ENCODE measurements at places on chromosomes 2 and 18.

GRCh38 chr2:168090366-168091135, 156.8 kb downstream of the STK39 start:
- no peak for DNase-seq

- DNase-seq: no peak
These were observed 108.6 kb upstream of the FZD7 start for GRCh38 chr2:201925056-201925455.

DNA sequence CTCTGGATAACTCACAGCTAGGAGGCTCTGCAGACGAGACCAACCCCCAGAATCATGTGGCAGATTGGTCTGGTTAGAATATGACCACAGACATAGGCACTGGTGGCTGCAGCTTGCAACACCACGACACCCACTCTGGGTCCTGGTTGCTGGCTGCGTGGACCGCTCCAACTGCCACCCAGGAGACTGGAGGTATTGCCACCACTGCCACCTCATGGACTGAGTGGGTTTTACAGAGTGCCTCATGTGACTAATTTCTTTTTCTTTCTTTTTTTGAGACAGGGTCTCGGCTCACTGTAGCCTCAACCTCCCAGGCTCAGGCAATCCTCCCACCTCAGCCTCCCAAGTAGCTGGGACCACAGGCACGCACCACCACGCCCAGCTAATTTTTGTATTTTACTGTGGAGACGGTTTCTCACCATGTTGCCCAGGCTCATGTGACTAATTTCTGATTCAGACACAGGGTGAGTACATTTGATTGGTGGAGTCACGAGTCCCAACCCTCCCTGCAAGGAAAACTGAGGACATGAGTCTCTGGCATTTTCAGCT, 29.9 kb upstream of the NT5DC4 start:
- peak; percentile 89 for DNase-seq

DNA sequence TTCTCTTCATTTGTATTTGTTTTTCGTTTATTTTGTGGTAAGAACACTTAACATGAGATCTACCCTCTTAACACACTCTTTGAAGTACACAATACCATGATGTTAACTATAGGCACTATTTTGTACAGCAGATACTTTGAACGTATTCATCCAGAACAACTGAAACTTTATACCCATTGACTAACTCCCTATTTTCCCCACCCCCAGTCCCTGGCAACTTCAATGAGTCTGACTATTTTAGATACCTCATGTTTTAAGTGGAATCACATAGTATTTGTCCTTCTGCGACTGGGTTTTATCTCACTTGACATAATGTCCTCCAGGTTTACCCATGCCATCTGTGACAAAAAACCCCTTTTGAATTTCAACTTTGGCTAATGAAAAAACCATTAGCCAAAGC, 356.3 kb upstream of the CDH20 start:
- no peak for DNase-seq

DNA sequence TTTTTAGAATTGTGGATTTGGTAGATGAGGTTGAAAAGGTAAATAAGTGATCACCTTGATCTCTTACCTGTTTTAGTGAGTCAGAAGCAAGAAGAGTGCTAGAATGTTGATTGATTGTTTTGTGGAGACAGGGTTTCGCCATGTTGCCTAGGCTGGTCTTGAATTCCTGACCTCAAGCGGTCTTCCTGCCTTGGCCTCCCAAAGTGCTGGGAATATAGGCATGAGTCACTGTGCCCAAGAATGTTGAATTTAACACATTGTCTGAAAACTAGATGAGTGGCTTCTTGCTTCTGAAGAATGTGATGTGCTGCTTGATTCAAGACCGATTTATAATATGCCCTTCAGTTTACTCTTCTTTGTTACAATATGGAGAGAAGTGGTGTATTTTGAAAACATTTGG, 121.3 kb downstream of the FMNL2 start:
- no peak for DNase-seq

GRCh38 chr2:38716185-38716584, 35.0 kb downstream of the SRSF7 start:
- no peak for DNase-seq

GRCh38 chr2:148023861-148024260, 3.0 kb downstream of the MBD5 start:
- DNase-seq: peak; percentile 26

GRCh38 chr2:70473101-70473722, 80.4 kb downstream of the TGFA start:
- DNase-seq: no peak

DNA sequence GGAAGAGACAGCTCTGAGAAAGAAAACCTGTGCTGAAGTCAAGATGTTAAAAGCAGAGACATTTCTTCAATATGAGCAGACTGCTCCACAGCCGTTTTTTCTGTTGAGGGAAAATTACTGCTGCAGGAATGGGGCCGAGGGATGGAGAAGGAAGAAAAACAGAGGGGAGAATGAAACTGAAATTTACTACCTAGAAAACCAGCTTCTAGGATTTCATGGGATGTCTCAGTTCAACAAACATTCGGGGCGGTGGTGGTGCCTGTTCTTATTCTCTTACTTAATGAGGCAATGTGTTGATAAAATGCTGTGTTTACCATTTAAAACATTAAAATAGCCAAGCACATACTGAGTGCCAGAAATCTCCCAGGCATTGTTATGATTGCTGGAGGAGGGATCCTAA, 557.1 kb upstream of the MEX3C start:
- no peak for DNase-seq

- no peak for DNase-seq
These were observed 186.3 kb downstream of the HAUS1 start for GRCh38 chr18:46290440-46291020.

DNA sequence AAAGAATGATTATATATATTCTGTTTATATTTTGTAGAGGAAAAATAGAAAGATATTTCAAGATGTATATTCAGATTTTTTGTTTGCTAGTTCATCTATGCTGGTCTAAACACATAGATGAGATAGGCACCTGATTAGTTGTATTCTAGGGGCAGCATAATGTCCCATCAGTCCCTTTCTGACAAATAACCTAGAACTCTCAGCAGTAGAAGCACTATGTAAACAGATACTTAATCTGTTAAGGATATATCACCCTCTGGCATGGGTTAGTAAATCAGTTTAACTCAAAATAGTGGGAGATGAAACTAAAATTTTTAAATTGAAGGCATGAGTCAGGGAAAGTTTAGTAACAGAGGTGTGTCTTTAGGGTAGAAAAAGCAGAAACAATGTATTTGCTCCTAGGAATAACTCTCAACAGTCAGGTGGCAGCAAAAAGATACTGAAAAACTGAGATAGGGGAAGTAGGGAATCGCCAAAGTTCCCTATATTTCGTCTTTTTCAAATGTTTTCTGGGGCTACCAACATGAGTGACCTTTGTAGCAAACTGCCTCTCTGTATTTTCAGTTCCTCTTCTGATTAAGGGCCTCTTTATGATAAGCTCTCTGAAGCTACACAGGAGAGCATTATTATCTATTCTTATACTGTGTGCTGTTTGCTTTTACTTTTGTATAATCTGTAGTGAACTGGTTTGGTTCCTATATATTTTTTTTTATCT, 5.7 kb downstream of the PPP1R1C start:
- DNase-seq: peak; percentile 23

- peak; percentile 73 for DNase-seq
These were observed 70.0 kb upstream of the ATP5MC3 start for GRCh38 chr2:175251425-175252041.

DNA sequence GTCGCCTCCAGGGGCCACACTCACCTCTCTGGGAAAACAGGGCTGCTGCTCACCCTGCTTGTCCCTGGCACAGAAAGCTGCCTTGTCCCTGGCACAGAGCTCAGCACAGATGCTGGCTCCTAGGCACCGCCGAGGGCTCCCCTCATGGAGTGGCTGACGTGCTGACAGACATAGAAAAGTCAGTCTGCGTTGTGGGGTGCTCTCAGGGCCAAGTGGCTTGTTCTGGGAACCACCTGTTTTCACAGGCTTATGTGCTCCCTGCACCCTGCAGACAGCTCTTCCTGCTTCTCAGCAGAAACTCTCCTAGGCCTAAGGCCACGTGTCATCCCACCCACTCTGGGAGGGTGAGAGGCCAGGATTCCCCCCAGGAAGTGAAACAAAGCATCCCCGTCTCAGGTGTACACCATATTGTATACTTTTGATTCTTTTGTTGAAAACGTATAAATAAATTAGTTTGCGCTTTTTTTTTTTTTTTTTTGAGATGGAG, 84.7 kb upstream of the TMEM200C start:
- DNase-seq: no peak

DNA sequence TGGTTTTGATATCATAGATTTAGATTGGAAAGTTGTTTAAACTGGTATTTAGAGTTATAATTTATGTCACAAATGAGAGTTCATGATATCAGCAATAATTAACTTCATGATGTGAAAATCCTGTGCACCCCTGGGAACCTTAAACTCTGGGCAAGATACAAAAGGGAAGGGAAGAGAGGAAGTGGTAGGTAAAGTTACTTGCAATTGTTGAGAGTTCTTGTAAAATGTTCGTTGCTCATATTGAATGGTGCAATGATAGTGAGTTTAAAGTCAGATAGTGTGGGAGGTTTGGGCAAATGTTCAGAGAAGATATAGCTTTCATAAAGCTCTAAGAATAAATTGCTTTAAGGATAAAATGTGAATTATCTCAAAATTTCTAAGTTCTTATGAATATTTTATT, 75.4 kb downstream of the SP110 start:
- DNase-seq: no peak

DNA sequence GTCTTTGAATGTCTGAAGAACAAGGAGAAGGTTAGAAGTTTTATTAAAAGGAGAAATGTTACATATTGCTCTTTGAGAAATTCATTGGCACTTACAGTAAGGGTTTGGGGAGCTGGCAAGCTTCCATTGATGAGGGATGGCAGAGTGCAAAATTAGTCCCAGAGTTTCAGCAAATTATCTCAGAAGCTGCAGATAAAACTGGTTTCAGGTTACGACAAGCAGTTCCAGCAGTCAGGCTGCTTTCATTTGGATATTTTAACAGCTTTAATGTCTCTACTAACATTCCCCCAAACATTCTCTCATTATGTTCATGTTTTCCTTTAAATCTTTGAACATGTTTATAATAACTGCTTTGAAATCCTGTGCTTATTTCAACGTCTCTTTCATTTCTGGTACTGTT, 153.1 kb downstream of the TTC27 start:
- DNase-seq: no peak

GRCh38 chr2:152240559-152241231, 65.1 kb upstream of the STAM2 start:
- no peak for DNase-seq

DNA sequence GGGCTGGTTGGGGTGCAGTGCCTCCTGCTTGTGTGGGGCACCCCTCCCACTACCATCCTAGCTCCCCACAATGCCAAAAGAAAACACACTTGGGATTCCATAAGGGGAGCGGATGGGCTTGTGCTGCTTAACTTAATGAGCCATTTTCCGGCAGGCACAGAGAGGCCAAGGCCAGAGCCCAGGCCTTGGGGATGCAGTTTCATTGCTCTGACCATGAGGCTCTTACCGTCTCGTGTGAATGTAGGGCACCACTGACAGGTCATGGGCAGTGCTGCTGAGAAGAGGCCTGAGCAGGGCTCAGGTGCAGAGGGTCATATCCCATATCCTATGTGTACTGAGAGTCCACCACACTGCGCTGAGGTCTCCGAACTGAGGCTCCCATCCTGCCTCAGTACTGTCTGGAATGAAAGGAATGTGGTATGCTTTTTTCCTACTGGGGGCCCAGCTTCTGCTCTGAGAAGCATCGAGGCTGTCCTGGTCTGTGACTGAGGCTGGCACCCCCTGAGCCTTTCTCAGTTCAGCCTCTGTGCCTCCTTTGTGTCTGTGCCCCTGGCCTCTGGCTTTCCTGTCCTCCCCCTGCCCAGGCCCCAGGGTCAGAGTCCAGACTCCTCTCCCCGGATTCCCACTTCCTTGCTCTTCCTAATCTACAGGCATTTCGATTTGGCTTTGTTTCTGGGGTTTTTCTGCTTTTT, 45.2 kb upstream of the MAPRE3 start:
- DNase-seq: no peak

- no peak for DNase-seq
These were observed 34.9 kb downstream of the CTIF start for GRCh38 chr18:48573632-48574283.

DNA sequence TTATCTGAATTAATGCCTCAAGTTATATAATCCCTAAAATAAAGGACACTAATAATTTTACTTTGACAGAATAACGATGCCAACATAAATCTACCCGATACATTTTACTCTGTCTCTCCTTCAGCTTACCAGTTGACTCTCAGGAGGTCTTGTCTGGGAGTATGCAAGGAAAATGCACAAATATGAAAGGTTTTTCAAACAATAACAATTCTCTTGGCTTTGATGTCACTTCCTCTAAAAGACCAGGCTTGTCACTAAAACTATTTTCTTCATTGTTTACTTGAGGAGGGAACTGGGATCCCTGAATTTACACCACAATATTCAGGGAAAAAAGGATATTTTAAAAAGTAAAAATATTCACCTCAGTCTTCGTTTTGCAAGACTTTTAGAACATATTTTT, 97.2 kb downstream of the SOS1 start:
- no peak for DNase-seq

GRCh38 chr18:38221476-38222100, 656.0 kb upstream of the CELF4 start:
- DNase-seq: no peak

DNA sequence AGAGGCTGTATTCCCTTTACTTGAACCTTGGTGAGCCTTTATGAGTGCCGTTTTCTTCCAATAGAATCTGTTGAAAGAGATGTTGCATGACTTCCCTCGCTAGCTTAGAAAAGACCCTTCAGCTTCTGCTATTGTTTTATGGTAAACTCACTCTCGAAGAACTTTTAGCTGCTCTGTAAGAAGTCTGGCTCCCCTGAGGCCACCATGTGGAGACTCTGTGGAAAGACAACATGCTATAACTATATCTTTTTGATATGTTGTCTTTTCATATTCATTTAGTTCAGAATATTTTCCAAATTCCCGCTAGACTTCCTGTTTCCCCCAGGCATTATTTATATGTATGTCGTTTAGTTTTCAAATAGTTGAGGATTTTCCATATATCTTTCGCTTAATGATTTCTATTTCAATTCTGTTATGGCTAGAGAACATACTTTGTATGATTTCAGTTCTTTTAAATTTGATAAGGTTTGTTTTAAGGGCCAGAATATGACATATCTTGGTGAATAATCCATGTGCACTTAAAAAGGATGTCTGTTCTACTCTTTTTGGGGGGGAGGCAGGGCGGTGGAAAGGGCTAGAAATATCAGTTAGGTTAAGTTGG, 64.1 kb downstream of the PTPN4 start:
- DNase-seq: peak; percentile 69

DNA sequence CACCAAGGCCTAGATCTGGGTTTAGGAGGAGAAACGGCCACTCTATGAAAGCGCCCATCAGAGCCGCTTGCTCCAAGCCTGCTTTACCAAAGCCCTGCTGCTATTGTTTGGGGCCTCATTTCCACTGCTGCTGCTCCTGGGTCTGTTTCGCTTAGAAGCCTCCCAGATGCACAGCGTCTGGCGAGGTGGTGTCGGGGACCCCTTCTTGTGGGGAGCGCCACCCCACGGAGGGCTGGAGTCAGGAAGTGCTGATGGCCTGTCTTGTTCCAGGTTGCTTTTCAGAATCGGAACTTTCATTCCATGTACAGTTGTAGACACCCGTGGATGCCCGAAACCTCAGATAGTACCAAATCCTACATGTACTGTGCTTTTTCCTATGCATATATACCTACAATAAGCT, 204.9 kb upstream of the TWIST2 start:
- no peak for DNase-seq

- DNase-seq: no peak
These were observed 335.1 kb upstream of the ZNF521 start for GRCh38 chr18:25686960-25687500.

GRCh38 chr2:223760838-223761502, 76.4 kb downstream of the AP1S3 start:
- peak; percentile 12 for DNase-seq

GRCh38 chr18:22169011-22169888, at the start of gene GATA6:
TSS of gene GATA6 (plus strand) at chr18:22169589. CDS start at chr18:22171145, 1,556 bp downstream.
- DNase-seq: peak; percentile 72
